C1 segment of cervical spinal cord (tissue), 14 donors: ENCODE measurements at places on chromosomes 1 and 21.

- DNase-seq = no peak
These were observed 34.3 kb upstream of the KCNA3 start for GRCh38 chr1:110708974-110709440.

GRCh38 chr1:234582681-234583301, 27.2 kb downstream of the IRF2BP2 start:
- DNase-seq = no peak

- no peak for DNase-seq
These were observed 1646.7 kb upstream of the B3GALT2 start for GRCh38 chr1:194833111-194833510.

DNA sequence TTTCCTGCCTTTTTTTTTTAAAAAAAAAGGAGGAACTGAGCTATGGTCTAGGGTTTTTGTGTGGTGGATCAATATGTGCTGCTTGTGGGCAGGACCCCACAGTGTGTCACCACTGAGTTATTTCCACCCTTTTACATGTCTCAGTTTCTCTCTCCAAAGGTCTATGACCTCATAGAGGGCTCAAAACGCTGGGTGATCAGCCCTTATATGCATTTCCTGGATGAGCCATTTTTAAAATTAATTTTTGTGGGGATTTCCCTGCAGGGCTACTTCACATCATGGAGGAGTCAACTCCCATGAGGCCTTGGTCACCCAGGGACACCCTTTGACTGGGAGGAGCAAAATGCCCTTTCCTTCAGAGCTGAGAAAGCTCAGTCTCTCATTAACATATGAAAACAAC, 20.7 kb upstream of the HAO2 start:
- DNase-seq = no peak

DNA sequence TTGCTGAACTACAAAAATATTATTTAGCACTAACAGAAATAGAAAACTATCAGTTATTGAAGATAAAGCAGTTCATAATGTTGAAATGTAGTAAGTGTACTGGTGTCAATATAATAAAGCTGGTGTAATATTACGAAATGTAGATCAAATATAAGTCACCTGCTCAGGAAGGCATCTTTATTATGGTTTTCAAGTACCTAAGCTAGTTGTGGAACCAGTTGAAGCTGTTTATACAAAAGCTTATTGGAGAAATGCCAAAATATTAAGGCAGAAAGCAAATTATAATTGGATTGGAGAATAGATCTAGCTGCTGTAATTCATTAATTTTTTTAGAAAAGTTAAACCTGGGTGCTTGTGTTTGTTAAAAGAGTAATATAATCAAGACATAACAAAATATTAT, 6.2 kb upstream of the MARK1 start:
- no peak for DNase-seq

GRCh38 chr1:93641527-93641926, 40.1 kb downstream of the BCAR3 start:
- DNase-seq = no peak

DNA sequence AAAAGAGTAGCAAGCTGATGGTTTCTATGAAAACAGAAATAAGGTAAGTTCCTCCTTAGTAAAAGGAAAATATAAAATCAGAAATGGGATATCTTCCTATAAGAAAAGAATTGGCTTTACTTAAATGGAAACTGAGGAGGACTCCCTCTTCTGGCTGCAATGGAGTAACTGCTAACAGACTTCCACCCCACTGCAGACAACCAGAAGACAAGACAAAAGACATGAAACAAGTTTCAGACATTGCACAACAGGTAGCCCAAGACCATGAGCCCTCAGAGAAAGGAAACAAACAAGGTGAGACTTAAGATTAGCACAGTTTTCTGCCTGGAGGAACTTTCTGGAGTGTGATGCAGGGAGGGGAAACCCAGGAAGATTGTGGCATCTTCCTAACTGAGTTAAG, 17.0 kb upstream of the OLFML2B start:
- no peak for DNase-seq

DNA sequence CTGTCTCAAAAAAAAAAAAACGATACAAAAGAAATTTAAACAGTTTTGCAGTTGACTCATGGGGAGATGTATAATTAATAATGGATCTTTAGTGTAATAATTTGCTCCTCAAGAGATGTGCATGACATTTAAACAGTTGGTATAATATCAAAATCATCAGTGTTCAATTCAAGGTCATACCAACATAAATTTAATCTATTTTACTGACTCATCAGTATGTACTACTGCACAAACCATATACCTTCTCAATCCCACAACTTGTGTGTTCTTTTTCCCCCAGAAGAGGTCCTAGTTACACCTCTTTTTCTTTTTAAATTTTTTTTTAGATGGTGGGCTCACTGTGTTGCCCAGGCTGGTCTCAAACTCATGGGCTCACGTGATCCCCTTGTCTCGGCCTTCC, 23.6 kb downstream of the CDKN2C start:
- no peak for DNase-seq
